Peyer's patch (tissue), 4 donors: ENCODE measurements at places on chromosomes 6 and 20. TPM values are rescaled to one million over a fixed set of nuclear protein-coding genes. Genes with fewer than 3 reads are reported as not detected.

DNA sequence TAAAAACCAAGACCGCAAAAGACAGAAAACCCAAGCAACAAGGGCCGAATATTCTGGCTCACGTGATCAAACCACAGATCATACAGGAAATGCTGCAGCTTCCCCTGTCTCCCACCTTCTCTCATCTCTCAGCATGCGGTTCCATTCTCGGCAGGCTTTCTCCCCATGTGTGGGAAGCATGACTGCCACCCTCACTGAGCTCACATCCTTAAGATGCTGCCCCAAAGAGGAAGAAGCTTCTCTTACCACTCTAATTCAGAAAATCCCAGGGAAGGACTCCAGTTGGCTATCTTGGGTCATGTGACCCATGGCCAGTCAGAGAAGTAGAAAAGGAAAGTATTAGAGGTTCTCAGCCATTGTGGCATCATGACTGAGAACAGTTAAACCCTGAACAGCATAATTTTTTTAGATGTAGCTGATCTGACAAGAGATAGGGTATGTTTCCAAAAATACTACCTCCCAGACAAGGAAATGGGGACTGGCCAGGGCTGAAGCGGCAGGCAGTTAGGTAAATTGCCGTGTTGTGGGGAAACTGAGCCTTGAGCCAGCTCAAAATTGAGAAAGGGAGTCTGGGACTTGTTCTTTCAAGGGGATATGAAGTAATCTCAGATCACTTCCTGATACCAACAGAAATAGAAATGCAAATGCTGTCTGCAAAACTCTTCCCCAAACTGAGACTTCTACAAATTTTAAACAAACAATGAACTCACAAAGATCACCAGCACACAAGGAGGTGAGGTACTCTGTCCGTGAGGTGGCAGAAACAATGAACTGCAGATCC, 37.1 kb upstream of the GRM4 start:
- DNase-seq: no peak

The LY6G6C gene
- total RNA-seq: not detected

The KCTD20 gene
- 39.3 TPM for total RNA-seq

GRCh38 chr20:58418949-58419748, 30.1 kb downstream of the VAPB start:
- no peak for DNase-seq

DNA sequence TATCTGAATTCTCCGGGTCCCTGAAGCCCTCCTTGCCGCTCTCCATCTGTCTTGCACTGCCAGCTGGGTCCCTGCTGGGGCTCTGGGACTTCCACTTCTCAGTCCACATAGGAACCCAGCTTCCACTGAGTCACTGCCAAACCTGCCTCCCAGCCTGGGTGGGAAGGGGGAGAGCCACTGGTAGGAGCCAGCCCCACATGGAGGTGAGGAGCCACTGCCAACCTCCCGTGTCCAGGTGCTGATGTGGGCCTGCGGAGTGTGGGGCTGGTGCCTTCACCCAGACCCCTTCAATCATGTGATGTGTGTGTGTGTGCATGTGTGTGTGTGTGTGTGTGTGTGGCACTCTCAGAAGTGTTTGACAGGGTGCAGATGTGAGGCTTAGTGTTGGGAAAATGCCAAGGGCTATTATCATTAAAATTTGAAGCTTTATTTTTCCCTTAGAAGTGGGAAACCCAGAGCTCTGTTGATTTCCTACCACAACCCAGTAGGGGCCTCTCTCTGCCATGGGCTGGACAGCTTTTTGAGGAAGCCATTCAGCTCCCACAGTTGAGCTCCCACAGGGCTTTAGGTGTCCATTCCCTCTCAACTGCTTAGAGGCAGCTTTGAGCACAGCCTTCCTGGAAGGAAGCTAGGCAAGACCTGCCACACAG, 9.3 kb upstream of the SGK2 start:
- no peak for DNase-seq

GRCh38 chr6:149293244-149293643, 24.3 kb upstream of the TAB2 start:
- no peak for DNase-seq

DNA sequence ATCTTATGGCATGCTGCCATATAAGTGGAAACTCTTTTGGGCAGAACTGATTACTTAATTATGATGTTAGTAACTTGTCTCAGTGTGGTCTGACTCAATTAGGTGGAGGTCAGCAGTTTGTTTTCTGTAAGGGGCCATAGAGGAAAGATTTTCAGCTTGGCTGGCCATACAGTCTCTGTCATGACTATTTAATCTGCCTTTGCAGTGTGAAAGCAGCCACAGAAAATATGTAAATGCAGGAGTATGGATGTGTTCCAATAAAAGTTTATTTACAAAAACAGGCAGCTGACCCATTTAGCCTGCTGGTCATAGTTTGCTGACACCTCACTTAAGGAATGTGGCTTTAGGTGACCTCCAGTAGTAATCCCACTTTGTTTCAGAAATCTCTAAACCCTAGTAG, 700.7 kb downstream of the EPM2A start:
- DNase-seq: no peak

The FGD2 gene
- total RNA-seq: 46.9 TPM

- no peak for DNase-seq
Measured at GRCh38 chr6:14883921-14884320, 361.9 kb upstream of the JARID2 start.

The PSORS1C1 gene
- total RNA-seq: 6.5 TPM

The TRIM10 gene
- 2.5 TPM for total RNA-seq

- no peak for DNase-seq
Measured at GRCh38 chr6:111799576-111800258, 73.5 kb downstream of the FYN start.

GRCh38 chr6:14075095-14075503, 42.5 kb upstream of the CD83 start:
- no peak for DNase-seq

The COL9A3 gene
- total RNA-seq: 4.6 TPM

The C6orf163 gene
- total RNA-seq: 5.4 TPM

The SIRPB2 gene
- 6.7 TPM for total RNA-seq

DNA sequence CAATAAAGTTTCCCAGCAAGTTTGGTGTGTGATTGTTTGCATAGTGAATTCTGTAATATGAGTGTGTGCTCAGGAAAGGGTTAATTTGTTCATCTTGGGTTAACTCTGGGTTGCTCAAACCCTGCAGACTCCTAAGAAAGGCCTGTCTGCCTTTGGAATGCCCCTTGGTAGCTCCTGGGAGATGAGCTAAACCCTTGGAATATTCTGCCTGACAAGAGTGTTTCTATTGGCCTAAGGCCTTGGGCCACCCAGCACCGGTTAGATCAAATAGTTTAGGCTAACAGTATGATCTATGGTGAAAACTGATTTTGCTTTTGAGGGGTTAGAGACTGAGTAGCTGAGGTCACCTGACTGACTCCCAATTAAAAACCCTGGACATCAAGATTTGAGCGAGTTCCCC, 248.3 kb downstream of the GRM1 start:
- DNase-seq: no peak

DNA sequence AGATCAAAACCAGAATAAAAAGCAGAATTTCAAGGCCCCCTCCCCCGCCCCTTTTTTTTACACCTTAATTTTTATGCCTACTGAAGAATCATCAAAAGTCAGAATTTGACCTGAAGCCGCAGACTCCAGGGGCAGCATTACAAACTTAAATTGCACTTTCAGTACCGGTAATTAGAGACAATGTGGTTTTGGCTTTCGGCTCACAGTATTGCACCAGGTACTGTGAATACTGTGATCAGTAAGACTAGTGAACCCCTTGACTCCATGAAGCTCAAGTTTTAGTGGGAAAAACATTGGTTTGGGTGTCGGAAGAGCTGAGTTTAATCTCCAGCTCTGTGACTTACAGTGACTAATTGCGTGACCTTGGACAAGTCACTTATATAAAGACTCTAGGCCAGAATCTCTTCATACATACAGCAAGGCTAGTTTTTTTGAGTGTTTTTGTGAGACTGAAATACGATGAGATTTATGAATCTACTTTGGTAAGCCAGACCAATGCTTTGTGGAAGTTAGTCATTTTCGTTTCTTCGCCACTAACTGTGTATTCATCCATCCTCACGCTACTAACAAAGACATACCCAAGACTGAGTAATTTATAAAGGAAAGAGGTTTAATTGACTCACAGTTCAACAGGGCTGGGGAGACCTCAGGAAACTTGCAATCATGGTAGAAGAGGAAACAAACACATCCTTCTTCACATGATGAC, 114.7 kb downstream of the SASH1 start:
- DNase-seq: no peak

DNA sequence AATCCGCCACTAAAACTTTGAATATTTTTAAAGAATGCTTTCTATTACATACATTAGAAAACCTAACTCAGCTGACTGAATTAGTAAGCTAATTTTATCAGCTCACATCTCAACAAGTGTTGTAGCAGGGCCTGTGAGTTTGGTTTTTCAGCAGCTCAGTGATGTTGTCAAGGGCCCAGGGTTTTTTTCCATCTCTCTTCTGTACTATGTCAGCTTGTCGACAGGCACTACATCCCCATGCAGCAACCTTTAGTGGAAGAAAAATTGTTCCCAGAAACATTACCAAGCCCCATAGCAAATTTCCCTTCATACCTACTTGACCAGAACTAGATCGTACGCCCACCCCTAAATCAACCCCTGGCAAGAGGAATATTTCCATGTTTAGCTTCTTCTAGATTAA, 170.3 kb upstream of the TNFAIP3 start:
- DNase-seq: no peak
